Neural progenitor cell (in vitro differentiated cells): ENCODE measurements at places on chromosomes 3 and 15. TPM values are rescaled to one million over a fixed set of nuclear protein-coding genes. Genes with fewer than 3 reads are reported as not detected.
A peak's percentile ranks its signal among the peaks of the same experiment; 100 is the strongest.

DNA sequence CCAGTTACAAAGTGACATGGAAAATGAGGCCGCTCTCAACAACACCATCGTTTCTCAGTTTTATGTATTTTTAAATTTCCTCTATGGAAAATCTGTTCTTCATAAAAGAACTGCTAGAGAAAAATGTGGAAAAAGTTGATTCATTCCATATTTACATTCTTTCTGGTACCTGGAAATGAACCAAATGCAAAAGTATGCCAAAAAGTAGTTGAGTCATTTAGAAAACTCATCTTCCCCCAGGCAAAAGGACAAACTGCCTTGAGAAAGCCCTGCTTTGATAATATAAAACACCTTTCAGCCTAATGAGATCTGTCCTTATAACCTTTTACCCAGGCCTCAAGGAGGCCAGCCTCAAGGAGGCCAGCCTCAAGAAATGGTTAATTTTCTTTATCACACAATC is 283.0 kb upstream of the VEPH1 start:
- no peak for DNase-seq

GRCh38 chr3:15040844-15041243 is 24.3 kb downstream of the MRPS25 start:
- no peak for DNase-seq

DNA sequence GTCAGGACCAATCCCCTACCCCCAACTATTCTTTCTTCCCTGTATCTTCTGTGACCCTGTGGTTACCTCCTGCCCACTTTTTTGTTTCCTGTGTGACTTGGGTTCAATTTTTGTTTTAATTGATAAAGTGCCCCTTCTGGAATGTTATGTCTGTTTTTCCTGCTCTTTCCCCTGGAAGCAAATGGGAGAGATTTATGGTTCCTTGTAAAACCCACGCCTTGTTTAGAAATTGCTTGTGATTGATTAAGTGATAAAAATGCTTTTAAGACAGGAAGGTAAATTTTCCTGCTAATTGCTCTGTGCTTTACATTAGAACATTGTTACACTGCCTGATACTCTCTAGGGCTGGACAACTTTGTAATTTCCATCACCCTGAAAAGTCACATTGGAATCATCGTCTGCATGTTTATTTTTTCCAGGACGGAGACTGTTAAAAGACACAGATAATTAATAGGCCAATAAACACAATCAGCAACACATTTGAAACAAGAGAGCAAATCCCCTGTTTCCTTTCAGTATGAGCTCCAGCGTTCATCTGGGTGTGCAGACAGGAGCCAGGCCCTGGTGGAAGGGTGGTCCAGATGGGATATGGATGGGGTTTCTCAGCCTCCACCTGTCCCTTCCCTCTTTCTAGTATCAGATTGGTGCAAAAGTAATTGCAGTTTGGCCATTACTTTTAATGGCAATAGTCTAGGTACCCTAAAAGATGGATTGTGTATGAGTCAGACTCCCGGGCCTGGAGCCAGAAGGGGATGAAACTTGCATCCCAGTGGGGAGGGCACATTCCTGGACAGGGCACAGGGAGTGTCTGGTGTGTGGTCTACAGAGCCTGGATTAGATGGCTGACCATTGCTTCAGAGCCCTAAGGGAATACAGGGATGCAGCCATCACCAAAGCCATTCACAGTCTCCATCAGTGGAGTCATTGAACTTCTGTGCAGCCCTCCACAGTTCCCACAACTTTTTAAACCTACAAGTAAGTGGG is 58.1 kb upstream of the AGBL1 start:
- no peak for DNase-seq

GRCh38 chr15:58473724-58474123 is 41.9 kb downstream of the LIPC start:
- DNase-seq, result no peak

- DNase-seq, result no peak
Measured at GRCh38 chr3:127033171-127033570, 50.3 kb downstream of the PLXNA1 start.

Gene ZIC1
- 0.56 and 0.84 TPM in 2 replicates for total RNA-seq

- peak; percentile 89 for DNase-seq
Measured at GRCh38 chr3:49132437-49133225, at the start of gene LAMB2. Gene LAMB2 (minus strand): TSS chr3:49133050. CDS start chr3:49132867, 183 bp downstream.

Gene EFCC1
- total RNA-seq, result 1.1 and 1.5 TPM in 2 replicates
